Activated gamma-delta T cell treated with anti-CD3 and anti-CD28 coated beads, Interleukin-2, amount 50 U/mL, for 16 hours (primary cell): ENCODE measurements at places on chromosomes 5 and 9.

- DNase-seq, result no peak
Observed at GRCh38 chr9:92100237-92100911, 14.8 kb downstream of the SPTLC1 start.

- no peak for DNase-seq
Observed at GRCh38 chr9:104927216-104927911, 591 bp downstream of the ABCA1 start.

GRCh38 chr5:133304707-133305216, 252.9 kb downstream of the HSPA4 start:
- DNase-seq, result no peak

DNA sequence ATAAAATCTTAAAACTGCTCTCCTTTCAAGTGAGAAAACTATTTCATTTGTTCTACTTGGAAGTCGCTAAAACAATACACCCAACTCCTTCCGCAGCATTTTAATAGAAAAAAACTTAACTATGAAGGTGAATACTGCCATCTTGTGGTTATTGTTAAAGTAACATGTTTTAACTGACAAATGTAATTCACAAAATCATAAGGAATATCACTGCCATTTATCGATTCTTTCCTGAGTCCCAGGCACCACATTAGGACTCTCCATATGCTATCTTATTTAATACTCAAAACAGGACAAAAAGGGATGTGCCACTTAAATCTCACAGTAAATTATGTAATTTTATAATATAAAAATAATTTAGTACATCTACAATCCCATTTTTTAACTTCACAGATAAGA, 130.5 kb upstream of the ITGA1 start:
- no peak for DNase-seq

DNA sequence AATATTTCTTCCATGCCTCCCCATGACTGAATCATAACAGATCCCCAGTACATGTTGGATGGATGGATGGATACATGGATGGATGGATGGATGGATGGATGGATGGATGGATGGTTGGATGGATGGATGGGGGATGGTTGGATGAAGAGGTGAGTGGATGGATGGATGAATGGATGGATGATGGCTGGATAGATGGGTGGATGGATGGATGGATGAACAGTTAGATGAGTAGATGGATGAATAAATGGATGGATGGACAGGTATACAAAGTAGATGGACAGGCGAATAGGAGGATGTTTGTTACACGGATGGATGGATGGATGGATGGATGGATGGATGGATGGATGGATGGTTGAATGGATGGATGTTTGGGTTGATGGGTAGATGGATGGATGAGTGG, 120.0 kb upstream of the HAND1 start:
- DNase-seq, result no peak

GRCh38 chr9:125910286-125910685, 163.1 kb downstream of the PBX3 start:
- no peak for DNase-seq

DNA sequence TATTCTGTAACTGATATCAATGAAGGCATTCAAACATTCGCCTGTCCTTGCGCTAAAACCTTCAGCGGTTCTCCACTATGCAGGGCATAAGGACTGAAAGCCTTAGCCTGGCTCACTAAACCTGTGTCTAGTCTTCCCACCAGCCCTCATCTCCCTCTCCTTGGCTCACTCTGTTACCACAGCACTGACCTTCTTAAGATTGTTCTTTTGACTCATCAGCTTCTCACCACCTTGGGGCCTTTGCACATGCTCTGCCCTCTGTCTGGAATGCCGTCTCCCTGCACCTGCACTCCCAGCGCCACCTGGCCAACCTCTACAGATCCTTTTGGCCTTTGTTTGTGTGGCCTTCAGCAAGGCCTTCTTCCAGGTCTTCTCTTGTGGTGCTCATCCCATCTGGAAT, 131.8 kb upstream of the IER5L start:
- DNase-seq, result no peak

GRCh38 chr5:55320571-55320970, 12.8 kb downstream of the MTREX start:
- no peak for DNase-seq

GRCh38 chr9:32533816-32534215, 7.8 kb upstream of the RIGI start:
- no peak for DNase-seq

GRCh38 chr5:147704544-147704943, 78.0 kb downstream of the JAKMIP2 start:
- no peak for DNase-seq

DNA sequence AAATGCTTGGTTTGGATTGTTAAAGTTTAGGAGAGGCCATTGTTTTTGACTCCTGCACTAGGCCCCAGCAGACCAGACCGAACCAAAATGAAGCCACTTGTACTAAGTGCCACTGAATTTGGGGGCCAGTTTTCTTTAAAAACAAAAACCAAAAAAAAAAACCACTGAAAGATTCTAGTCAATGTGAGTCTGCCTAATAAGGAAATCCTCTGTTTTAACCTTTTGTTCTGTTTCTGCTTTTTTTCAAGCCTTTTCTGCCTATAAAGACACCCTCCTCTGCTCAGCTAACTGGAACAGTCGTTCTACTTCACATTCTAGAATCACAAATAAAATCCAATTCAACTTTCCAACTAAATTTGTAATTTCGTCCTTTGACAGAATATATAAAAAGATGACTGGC, 64.9 kb downstream of the SERINC5 start:
- no peak for DNase-seq

- DNase-seq, result no peak
Observed at GRCh38 chr9:13513286-13513685, 233.8 kb upstream of the MPDZ start.

GRCh38 chr5:173750538-173751265, 134.3 kb upstream of the BOD1 start:
- no peak for DNase-seq

- DNase-seq, result no peak
Observed at GRCh38 chr9:75855509-75855908, 35.0 kb upstream of the PCSK5 start.

- no peak for DNase-seq
Observed at GRCh38 chr9:10614196-10614800, 1.5 kb upstream of the PTPRD start.

DNA sequence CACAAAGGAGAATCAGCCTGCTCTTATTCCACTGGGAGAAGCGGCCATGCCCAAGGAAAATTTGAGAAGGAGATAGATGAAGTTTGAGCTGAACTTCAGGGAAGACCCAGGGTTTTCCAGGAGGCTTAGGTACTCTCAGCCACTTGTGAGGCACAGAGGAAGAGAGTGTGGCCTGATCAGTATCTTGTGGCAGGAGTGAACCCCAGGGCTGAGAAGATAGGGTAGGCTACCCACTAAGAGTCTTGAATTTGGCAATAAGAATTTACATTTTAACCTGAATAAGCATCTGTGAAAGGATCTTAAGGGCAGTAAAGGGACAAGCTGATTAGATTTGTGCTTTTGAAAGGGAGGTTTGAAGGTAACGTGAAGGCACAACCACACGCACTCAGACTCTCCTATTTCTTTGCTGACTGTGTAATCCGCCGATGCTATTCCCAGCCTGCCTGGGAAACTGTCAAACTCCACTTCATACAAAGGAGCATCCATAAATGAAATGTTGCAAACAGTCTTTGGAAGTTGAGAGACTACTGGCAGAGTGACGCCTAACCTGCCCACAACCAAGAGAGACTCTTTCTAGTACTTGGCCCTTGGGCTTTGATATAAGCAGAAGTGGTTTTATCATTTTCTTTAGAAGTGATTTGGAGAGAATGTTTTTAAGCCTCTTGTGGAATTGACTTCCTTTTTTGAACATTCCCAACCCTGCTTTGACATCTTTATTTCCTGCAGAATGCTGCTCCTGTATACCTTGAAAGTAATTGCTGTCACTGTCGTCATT, 108.2 kb upstream of the VCAN start:
- DNase-seq, result no peak

DNA sequence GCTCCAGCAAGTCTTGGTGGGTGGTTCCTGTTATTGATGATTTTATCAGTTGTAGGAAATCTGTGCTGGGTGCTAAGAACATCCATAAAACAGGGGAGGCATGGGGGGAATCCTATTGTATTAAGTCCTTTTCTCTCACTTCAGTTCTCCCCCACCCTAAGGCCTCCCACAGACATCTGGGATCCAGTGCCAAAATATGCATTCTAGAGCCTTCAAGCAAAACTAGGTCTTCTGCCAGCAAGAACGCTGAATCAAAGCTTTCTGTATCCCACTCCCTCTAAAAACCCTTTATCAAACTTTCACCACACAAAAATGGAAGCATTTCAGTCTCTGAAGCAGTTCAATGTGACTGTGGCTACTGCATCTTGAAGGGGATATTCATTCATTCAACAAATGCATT, 281.9 kb downstream of the GAS1 start:
- no peak for DNase-seq

DNA sequence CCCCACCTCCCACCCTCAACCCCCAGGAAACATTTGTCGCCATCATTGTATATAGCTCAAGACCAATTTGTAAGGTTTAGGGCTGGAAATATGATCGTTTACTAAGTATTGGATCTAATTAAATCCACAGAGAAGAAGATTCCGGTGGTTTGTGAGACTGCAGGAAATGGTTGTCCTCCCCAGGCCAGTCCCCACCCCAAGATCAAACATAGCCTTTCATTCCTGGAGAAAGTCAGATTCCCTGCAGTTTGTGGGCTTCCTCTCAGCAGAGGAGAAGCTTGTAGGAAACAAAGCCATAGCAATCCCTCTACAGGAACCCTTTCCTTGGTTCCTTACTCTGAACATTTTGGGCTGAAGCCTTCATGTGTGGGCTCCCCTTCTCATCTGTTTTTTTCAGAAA, 79.2 kb upstream of the TBCA start:
- no peak for DNase-seq

DNA sequence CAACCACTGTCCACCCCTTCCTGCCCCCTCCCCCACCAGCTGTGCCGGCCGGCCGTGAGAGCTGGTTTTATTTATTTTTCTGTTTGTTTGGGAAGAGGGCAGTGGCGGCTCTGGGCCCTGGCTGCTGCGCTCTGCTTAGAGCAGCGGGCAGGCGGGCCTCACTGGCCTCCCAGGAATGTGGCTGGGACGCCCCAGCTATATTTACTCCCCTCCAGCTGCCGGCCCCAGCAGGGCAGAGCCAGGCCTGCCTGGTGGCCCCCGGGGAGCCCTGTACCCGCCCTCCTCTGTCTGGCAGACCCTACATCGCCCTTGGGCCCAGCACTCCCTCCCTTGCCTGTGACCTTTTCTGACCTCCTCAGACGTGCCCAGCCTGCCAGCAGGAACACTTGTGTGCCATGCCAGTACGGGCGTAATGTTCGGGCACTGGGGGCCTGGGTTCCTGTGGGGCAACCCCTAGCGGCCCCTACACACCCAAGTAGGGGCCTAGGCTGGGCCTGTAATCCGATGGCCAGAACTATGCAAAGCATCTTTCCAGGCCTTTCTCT, 7.7 kb downstream of the CXXC5 start:
- no peak for DNase-seq

- DNase-seq, result no peak
Observed at GRCh38 chr9:133377721-133378216, 1.6 kb downstream of the STKLD1 start.

- no peak for DNase-seq
Observed at GRCh38 chr9:86329649-86330048, 24.6 kb downstream of the TUT7 start.

- DNase-seq, result no peak
Observed at GRCh38 chr5:119681734-119682133, 52.4 kb downstream of the FAM170A start.

DNA sequence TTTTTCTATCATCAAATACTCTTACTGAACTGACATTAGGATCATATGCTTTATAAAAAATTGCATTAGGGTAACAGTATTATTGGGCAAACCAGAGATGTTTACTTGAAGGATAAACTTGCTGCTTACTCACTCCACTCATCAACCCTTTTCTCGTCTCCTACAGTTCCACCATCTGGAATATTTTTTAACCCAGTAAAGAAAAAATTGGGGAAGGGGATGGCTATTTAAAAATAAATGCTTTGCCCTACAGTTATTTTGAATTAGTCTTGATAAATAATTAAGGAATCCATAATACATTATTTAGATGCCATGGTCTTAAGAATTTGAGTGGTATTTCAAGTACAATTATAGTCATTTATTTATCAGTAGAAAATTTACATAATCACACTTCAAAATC, 225.8 kb downstream of the MEF2C start:
- no peak for DNase-seq

GRCh38 chr9:71797266-71797665, 29.0 kb upstream of the CEMIP2 start:
- DNase-seq, result no peak

DNA sequence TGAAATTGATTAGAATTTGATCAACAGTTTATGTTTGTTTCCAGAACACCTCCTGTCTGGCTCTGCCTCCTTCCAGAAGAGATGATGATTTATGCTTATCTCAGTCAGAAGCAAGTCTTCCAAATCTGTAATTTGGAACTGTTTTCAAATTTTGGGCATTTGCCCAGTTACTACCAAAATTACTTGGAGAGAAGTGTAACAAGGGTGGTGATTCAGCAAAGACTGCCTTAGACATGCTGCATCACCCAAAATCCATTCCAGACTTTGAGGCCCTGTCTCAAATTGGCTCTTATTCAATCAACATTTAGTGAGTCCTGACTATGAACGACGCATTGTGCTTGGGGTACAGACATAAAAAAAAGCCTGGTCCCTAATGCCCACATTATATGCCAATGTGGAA, 89.4 kb downstream of the SH3TC2 start:
- DNase-seq, result no peak
